ENCODE measurements at places on chromosomes 13 and 19. TPM values are rescaled to one million over a fixed set of nuclear protein-coding genes. Genes with fewer than 3 reads are reported as not detected.

Gene MYDGF
- total RNA-seq = 353 TPM

Gene SGCG
- 1.2 TPM for total RNA-seq

Gene KLF2
- total RNA-seq = under 0.01 TPM

Gene LHB
- not detected for total RNA-seq

Gene INTS6
- total RNA-seq = 44.5 TPM

Gene ATP8A2
- total RNA-seq = not detected

Gene SYNGR4
- not detected for total RNA-seq

Gene SLITRK5
- under 0.01 TPM for total RNA-seq

Measured in bronchial epithelial cell (primary cell).